ENCODE measurements at places on chromosomes 5 and 9. TPM values are rescaled to one million over a fixed set of nuclear protein-coding genes. Genes with fewer than 3 reads are reported as not detected.
A peak's percentile ranks its signal among the peaks of the same experiment; 100 is the strongest.

DNA sequence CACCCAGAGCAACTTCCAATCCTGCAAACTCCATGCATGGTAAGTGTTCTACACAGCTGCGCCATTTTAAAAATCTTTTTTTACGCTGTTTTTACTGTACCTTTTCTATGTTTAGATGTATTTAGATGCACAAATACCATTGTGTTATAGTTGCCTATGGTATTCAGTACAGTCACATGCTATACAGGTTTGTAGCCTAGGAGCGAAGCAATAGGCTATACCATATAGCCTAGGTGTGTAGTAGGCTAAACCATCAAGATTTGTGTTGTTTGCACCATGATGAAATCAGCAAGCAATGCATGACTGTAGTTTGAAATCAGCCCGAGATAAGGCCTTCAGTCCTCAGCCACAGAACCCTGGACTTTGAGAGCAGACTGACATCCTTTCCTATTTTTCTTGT lies 101.2 kb downstream of the LIX1 start:
- DNase-seq = no peak

- no peak for DNase-seq
Measured at GRCh38 chr5:102818345-102818744, 63.2 kb downstream of the PAM start.

DNA sequence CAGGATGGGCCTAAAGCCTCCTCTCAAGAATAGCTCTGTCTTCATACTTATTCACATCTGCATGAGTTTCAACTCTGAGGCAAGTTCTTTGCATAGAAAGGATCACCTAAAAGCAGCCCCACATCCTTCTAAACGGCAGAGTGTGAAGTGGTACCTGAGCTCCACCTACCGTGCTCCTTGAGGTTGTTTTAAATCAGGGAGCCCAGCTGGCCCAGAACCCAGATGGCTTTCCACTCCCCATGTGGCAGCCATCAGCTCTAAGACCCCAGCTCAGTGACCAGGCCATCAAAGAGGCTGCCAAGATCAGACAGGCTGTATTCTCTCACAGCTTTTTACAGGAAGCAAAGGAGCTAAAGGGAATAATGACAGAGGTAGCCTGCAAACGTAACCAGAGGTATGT lies 299.3 kb downstream of the RASEF start:
- DNase-seq = peak; percentile 0

Gene RIMOC1
- 13.7 TPM for total RNA-seq

Gene C9orf43
- total RNA-seq = 1.4 TPM

Gene IZUMO3
- total RNA-seq = 0.96 TPM
